ENCODE measurements at places on chromosomes 2 and 18.

GRCh38 chr18:74242438-74243096 is 49.2 kb downstream of the CYB5A start:
- DNase-seq, result no peak

- DNase-seq, result no peak
Measured at GRCh38 chr2:178327516-178327915, 123.5 kb downstream of the PRKRA start.

DNA sequence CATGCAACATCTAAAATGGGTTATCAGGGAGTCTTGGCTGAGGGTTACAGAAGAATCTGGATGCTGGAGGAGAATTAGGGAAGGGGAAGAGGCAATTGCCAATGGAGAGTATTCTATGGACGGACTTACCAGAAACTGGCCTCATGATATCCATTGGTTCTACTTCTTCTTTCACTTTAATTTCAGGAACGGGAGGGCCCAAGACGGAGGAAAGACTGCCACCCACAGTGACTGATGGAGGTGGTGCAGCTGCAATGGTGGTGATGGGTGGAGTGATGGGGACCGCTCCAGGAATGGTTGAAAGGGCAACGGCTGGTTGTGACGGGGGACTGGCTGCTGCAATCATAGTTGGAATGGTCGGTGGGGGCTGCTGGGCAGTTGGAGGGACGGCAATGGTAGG is 69.1 kb upstream of the AMMECR1L start:
- DNase-seq, result no peak

- DNase-seq, result no peak
Measured at GRCh38 chr2:171957061-171957460, 34.8 kb downstream of the HAT1 start.

GRCh38 chr2:207182911-207183310 is 17.2 kb upstream of the KLF7 start:
- no peak for DNase-seq

GRCh38 chr2:226234187-226234586 is 565.4 kb downstream of the IRS1 start:
- DNase-seq, result no peak

DNA sequence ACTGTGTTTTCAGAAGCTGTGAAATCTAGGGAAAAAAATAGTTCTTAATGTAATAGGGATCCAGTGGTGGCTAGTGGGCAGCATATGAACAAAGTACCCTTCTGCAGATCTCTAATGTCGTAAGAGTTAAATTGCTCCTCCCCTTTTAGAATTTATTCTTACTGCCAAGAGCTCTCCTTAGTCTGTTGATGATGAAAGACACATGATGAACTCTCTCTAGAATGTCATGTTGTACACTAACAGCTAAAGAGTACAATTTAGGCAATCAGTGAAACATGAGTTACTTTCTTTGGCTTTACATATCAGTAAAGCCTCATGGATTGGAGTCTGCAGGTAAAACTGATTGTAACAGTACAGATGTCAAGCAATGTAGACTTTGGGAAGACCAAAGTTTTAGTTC is 84.2 kb downstream of the SLC39A10 start:
- no peak for DNase-seq

GRCh38 chr2:7573166-7573825 is 656.1 kb downstream of the RNF144A start:
- no peak for DNase-seq

GRCh38 chr18:63257453-63257852 is 62.1 kb downstream of the BCL2 start:
- no peak for DNase-seq

DNA sequence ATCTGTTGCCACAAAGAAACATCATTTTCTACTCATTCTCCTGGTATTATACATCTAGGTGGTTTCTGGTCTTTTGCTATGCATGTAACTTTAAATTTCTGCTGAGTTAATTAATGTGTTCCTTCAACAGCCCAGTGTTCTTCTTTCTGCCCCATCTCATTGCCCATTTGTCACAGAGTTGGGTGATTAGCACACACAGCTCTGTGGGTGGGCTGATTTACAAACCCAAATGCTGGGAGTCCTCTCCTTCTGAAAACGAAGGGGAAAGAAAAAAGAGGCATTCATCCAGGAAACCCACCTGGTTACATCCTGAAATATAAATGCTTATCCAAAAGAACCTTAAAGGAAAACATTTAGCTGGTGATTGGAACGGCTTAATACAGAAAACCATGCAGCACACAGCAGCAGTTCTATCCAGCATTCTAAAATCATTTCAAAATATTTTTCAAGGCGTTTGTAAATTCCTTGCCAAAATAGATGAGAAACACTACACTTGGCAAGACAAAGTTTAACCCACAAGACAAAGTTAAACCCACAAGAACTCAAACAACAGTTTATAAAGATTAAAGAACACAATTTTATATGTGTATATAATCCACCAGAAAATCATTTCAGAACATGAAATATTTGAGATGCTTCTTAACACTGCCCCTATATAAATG is 177.9 kb downstream of the ANTXR1 start:
- peak; percentile 73 for DNase-seq

DNA sequence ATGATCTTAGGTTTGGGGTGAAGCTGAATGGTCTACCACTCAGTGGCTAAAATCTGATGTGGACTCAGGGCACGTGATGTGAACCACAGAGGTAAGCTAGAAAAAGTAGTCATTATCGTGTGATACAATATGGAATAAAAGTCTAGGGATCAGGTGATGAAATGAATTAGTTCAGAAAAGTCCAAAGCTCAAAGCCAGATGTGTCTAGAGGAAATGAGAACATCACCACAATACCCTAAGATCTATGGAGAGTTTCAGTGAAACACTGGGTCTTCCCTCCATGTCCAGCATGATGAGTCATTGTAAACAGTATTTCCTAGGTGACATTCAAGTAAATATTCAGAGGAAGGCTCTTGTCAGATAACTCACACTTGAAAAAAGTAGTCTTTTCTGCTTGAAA is 1257.4 kb upstream of the ZEB2 start:
- DNase-seq, result no peak
